Stimulated activated CD8-positive, alpha-beta memory T cell treated with anti-CD3 and anti-CD28 coated beads, Interleukin-7, amount 100 ng/mL, for 1 hour (primary cell): ENCODE measurements at places on chromosomes 6 and 20.

DNA sequence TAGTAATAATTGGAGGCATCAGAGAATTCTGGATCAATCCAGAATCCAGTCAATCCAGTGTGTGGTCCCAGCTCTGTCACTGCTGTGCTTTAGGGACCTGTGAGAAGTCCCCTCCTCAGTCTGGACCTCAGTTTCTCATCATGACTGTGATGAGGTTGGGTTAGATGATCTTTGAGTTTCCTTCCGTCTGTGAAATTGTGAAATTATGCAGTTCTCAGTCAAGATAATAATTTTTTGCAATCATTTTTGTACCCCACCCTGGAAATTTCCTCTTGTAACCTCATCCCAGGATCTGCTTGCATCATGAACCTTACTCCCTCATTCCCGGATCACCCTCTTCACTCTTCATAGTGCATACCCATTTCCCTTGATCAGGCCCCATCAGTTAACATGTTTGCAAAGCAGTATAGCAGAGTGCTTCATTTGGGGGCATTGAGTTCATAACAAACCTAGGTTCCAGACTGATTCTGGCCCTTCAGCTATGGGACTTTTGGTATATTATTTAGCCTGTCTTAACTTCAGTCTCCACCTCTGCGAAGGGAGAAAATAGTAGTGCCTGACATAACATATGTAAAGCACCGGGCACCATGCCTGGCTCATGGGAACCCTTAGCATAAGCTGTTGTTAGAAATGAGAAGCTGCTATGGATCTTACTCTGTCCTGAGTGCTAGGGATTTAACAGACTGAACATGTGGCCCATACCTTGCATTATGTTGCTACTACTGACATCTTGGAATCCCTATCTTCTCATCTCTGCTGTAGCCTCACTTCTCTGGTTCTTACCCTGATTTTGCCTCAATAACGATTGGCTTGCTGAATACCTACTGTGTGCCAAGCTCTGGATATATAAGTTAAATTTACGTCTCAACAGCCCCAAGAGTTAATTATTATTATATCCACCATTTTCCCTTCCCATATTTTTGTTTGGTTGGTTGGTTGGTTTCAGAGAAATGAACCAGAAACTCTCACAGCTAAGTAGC lies 1.3 kb downstream of the ZNF76 start:
- DNase-seq, result no peak

- DNase-seq, result no peak
Observed at GRCh38 chr6:105278035-105278434, 98.2 kb upstream of the POPDC3 start.

- DNase-seq, result no peak
Observed at GRCh38 chr6:74805916-74806696, 399.7 kb downstream of the COL12A1 start.

DNA sequence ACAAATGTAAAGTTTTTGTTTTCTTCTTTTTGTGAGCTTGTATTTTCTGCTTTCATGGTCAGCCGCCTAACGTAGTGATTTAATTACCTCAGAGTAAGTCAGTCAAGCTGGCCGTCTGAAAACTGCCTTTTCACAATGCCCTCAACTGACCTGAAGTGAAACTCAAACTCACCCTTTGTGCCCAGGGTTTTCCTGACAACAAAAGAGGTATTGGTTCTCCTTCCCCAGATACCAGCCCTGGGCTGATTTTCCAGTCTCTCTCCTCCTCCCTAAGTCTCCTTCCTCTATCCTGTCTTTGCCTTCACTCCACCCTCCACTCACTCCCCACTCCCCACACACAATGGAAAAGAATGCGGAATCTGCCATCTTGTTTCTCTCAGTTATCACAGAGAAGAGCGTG lies 184.5 kb upstream of the HEY2 start:
- no peak for DNase-seq

- DNase-seq, result no peak
Observed at GRCh38 chr6:6801635-6802218, 213.2 kb downstream of the LY86 start.

DNA sequence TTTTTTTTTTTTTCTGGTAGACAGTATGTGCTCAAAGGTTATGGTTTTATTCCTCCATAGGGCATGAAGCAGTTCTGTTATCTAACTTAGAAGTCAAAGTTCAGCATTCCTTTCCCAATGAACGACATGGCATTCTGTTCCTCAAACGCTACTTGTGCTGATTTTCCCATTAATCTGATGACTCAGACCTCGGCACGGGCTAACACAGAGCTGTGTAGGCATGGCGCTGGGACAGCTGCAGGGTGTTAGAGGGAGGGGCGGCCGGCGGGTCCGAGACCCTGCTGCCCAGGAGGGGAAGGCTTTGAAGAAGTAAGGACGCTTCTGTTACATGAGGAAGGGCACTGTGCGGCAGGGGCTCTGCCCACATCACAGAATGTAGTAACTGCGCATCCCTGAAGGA lies 93.6 kb upstream of the AGPAT4 start:
- no peak for DNase-seq

DNA sequence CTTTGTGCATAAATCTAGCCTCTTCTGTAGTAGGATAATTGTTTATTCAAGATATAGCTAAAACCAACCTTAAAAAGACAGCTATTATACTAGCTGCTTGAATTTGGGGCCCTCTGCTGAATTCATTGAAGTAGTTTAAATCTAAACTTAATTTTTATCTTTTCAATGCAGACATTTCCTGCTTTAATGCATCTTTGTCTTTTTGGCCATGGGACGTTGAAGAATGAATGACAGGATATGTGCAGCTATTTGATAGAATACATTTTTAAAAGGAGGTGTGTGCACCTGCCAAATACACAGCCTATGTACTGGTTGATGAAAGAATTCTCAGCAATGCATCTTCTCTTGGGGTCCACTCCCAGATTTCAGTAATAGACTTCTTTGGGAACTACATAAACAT lies 524.9 kb downstream of the PHF3 start:
- no peak for DNase-seq

DNA sequence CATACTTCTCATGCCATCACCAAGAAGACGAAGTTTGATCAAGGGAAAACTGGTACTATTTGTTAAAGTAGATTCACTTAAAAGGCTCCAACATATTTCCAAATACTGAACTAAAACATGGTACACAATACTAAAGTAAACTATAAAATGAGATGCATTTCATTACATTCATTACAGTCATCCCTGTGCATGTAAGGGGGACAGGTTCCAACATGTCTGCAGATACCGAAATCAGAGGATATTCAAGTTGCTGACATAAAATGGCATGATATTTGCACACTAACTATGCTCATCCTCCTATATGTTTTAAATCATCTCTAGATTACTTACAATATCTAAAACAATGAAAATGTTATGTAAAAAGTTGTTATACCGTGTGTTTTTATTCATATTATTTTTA lies 893.9 kb upstream of the MANEA start:
- DNase-seq, result no peak

GRCh38 chr6:18326980-18327379 lies 60.2 kb upstream of the RNF144B start:
- no peak for DNase-seq

- no peak for DNase-seq
Observed at GRCh38 chr6:150567380-150567779, 32.3 kb upstream of the PLEKHG1 start.

GRCh38 chr6:13268913-13269518 lies 59.3 kb downstream of the TBC1D7 start:
- DNase-seq, result no peak

DNA sequence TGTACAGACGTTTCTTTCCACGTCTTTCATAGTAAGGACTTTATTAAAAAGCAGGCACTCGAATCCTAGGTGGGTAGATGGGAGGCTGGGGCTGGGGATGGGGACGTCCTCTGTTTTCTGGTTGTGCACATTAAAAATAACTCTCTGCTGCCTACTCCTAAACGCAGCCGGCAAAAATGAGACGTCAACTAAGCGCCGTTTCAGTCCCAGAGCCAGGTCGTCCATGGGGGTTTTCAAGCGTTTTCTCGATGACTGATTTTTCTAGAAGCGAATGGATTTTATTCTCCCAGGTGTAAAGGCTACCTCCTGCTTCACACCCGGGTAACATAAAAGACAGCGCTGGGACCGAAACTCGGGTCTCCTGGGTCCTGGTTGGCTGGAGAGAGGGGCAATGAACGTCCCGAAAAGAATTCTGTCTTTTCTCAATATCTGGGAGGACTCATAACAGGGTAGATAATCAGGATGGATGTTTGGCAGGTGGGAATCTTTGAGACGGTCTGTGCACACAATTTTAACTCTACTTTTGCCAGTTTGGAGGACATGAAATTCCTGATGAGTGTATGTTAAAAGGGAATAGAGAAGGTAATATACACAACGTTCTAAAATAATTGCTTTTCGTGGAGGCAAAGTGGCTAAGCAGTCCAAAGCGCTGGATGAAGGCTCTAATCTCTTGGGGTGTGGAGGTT lies 25.2 kb downstream of the GPX6 start:
- DNase-seq, result no peak

DNA sequence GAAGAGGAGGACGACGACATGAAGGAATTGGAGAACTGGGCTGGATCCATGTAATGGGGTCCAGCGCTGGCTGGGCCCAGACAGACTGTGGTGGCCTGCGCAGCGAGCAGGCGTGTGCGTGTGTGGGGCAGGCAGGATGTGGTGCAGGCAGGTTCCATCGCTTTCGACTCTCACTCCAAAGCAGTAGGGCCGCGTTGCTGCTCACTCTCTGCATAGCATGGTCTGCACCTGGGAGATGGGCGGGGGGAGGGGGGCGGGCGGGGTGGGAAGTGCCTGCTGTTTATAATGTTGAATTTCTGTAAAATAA lies 42.3 kb downstream of the CHMP4B start:
- DNase-seq, result no peak

DNA sequence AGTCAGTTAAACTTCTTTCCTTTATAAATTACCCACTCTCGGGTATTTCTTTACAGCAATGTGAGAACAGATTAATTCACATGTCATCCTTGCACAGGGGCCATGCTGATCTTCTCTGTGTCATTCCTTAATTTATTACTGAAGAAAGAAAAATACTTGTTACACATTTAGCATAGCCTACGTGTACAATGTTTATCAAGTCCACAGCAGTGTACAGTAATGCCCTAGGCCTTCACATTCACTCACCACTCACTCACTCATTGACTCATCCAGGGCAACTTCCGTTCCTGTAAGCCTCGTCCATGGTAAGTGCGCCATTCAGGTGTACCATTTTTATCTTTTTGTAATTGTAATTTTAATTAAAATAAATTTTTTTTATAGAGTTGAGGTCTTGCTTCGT lies 73.6 kb downstream of the RSPH3 start:
- DNase-seq, result no peak

GRCh38 chr6:45946887-45947286 lies 68.8 kb downstream of the CLIC5 start:
- DNase-seq, result no peak

DNA sequence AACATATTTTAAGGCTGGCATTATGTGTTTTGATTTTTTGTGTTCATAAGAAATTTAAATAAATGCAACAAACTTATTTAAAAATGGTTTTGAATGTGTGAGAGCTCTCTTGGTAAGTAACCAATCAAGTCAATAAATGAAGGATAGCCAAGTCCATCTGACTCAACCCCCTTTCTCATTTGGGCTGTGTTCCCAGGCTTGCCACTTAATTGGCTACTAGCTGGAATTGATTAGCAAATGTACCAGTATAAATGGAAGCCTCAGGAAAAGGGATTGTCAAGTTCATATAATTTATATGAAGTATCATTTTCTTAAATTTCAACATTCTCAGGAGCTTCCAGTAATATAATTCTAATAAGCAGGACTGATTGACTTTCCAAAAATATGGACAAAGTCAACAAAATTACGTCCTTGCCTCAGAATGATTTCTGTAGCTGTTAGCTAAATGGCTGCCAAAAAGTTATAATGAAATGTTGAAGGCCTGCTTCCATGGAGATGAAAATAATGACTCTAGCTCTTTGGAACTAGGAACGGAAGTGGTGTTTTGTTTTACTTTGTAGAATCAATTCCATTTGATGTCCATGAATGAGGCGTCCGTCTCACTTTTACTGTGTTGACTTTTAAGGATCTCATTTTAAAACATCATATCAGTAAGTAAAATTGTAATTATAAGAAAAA lies 614.9 kb downstream of the CDH26 start:
- DNase-seq, result no peak

DNA sequence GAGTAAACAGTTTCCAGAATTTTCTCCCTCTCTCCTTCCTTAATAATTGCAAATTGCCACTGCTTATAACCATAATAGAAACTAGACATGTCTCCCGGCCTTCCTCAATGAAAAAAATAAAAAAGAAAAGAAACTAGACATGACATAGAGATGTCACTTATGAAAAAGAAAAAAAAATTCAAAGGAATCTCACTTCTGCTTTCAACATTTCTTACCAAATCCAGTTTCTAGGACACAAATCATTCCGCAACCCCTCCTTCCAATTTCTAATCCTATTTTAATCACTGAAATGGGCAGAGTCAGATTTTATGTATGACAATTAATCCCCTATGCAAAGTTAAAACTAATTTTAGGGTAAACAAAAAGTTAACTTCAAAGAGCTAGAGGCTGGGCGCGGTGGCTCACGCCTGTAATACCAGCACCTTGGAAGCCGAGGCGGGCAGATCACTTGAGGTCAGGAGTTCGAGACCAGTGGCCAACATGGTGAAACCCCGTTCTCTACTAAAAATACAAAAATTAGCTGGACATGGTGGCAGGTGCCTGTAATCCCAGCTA lies 40.1 kb upstream of the EEF1A1 start:
- DNase-seq, result no peak

DNA sequence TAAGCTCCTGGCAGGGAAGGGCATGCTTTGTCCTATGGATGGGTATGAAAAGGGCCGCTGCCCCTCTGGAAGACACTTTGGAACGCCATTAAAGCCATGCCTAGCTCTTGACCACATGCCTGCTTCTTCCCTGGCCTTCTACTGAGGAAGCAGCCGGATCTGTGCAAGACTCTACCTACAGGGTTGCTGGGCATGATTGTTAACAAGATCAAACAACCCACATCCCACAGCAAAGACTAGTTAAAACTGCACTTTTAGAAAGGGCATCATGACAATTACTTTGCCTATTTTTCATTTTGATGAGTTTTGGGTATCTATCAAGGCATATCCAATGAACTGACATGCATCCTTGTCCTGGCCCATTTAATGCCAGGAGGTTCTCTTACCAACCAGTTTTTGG lies 25.5 kb downstream of the NSFL1C start:
- no peak for DNase-seq

DNA sequence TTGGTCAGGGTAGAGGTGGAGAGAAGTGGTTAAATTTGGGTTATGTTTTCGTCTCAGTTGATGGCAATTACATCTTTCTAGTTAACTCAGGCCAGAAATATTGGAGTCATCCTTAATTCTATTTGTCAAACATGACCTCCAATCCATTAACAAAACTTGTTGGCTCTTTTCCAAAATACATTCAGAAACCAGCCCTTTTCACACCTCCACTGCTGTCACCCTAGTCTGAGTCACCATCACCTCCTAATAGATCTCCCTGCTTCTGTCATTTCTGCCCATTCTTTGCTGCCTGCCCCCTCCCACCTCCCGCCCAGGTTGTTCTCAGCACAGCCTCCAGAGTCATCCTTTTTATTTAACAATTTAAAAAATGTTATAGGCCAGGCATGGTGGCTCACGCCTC lies 3.0 kb upstream of the ABCF1 start:
- no peak for DNase-seq

GRCh38 chr6:71033171-71033570 lies 76.3 kb upstream of the B3GAT2 start:
- no peak for DNase-seq
